ENCODE measurements at places on chromosomes 3 and 15.

GRCh38 chr3:126035362-126036050, 48.4 kb downstream of the SLC41A3 start:
- peak; percentile 6 for DNase-seq

DNA sequence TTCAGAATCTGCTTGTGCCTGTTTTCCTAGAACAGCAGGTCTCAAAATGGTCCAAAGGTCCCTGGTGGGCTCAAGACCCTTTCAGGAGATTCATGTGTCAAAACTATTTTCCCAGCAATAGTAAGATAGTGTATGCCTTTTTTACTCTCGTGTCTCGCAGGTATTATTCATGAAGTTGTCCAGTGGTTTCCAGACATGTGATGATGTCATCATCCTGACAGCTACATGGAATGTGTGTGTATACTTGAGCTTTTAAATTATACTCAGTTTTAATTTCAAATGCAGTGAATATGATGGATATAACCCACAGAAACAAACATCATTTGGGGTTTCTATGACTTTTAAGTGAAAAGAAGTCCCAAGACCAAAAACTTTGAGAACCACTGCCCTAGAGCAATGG, 288.6 kb downstream of the NTRK3 start:
- no peak for DNase-seq

DNA sequence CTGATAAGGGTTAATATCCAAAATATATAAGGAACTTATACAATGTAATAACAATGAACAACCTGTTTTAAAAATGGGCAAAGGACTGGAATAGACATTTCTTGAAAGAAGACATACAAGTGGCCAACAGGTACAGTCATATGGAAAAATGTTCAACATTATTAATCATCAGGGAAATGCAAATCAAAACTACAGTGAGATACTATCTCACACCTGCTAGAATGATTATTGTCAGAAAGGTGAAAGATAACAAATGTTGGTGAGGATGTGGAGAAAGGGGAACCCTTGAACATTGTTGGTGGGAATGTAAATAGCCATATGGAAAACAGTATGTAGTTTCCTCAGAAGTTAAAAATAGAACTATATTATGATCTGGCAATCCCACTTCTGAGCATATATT, 20.4 kb downstream of the GOLM2 start:
- no peak for DNase-seq

DNA sequence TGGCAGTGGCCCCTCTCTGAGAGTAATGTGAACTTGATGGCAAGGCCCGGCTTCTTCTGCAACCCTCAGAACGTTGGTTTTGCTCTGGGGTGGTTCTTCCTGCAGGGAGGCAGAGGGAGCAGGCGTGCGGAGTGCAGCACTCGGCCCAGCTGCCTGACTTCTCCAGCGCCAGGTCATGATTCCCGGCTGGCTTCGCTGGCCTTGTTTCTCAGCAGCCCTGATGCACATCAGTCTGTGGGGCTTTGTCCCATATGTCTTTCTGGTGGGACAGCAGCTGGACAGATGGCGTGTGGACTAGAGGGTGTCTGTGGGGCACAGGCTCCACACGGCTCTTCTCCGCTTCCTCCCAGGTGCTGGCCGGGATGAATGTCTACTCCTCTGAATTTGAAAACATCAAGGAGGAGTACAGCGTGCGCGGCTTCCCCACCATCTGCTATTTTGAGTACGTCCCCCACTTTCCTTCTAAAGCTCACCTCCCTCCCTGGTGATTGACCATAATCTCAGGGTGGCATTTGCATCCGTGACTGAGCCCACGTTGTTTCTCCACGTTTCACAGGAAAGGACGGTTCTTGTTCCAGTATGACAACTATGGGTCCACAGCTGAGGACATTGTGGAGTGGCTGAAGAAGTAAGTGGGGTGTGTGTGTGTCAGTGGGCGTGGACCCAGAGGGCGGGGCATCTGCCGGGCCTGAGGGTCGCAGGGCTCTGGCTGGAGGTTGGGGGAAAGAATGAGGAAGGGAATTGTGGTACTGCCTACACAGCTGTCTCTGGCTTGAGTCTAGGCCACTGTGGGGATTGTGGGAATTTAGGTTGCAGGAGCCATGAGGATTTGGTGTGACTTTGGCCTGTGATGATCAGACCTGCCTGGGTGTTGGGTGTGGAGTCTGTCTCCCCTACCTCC, 57.1 kb downstream of the PDIA5 start:
- DNase-seq = no peak

GRCh38 chr3:105996781-105997180, 128.0 kb upstream of the CBLB start:
- no peak for DNase-seq

All from D341Med (cell line).